ENCODE measurements at places on chromosomes 12 and 14.

- no peak for DNase-seq
These were observed 107.4 kb upstream of the MED13L start for GRCh38 chr12:116384691-116385485.

GRCh38 chr14:52023518-52023917 lies 34.2 kb downstream of the RTRAF start:
- no peak for DNase-seq

- DNase-seq = no peak
These were observed 117.6 kb downstream of the SLC25A47 start for GRCh38 chr14:100440758-100441203.

- no peak for DNase-seq
These were observed 2.0 kb upstream of the WSCD2 start for GRCh38 chr12:108126990-108127501.

DNA sequence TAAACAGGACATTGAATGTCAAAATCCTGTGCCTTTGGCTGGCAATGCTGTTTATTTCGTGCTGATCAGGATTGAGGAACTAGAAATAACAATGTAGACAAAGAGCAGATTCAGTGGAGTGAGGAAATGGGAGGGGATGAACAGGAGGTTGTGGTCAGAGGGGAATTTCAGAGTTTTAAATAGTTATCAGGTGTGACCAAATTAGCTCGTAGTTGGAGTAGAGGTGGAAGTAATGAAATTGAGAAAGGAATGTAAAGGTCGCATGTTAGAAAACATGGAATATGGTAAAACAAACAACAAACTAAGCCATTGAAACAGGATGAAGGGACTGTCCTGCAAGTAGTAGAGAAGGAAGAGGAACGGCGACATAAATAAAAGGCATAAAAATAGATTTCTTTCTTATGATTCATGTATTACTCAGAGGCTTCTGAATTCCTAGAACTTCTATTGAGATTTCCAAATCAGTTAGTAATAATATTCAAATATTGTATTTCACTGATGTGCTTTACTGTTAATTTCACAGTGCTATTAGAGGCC lies 9.5 kb upstream of the SAV1 start:
- no peak for DNase-seq

GRCh38 chr14:69580009-69580577 lies 5.4 kb upstream of the CCDC177 start:
- DNase-seq = no peak

DNA sequence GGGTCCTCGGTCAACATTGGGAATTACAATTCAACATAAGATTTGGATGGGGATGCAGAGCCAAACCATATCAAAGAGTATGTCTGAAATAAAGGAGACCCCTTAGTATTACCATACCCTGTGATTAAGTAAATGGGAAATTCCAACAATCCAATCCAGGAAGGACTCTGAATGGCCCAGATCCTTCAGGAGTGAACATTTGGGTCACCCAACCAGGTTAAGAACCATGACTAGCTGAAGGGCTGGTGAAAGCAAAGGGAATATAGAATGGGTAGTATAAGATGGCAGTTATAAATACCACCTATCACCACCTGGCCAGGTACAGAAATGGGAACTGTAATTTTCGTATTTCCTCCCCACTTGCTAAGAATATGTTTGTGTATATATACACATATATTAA lies 114.4 kb upstream of the CCDC196 start:
- DNase-seq = no peak

DNA sequence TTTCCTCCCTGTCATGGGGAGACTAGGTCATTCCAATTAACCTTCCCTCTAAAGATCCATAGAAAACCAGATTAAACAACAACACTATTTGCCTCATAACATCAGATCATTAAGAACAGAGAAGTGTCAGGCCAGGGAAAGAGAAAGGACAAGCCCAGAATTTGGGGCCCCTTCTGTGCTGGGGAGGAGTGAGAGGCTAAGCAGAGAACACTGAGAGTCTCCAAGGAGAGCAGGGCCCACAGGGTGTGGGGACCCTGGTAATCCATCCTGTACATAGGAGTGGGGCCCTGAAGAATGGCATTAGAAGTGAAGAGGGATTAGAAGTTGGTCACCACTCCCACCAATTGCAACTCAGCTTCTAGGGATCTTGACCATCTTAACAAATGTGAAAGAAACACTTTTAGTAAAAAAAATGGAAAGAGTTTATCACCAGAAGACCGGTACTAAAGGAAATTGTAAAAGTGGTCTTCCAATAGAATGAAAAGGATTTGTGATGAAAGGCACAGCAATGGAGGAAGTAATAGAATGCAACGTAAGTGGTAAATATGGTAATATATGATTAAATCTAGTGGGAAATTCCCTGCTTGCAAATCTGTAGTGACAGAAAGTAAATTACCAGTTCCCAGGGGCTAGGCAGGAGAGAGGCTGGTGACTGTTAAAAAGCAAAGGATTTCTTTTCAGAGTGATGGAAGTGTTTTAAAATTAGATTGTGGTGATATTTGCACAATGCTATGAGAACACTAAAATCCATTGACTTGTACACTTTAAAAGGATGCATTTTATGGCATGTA lies 14.0 kb upstream of the TMTC1 start:
- no peak for DNase-seq

GRCh38 chr12:63764481-63764880 lies 15.2 kb upstream of the RXYLT1 start:
- no peak for DNase-seq

DNA sequence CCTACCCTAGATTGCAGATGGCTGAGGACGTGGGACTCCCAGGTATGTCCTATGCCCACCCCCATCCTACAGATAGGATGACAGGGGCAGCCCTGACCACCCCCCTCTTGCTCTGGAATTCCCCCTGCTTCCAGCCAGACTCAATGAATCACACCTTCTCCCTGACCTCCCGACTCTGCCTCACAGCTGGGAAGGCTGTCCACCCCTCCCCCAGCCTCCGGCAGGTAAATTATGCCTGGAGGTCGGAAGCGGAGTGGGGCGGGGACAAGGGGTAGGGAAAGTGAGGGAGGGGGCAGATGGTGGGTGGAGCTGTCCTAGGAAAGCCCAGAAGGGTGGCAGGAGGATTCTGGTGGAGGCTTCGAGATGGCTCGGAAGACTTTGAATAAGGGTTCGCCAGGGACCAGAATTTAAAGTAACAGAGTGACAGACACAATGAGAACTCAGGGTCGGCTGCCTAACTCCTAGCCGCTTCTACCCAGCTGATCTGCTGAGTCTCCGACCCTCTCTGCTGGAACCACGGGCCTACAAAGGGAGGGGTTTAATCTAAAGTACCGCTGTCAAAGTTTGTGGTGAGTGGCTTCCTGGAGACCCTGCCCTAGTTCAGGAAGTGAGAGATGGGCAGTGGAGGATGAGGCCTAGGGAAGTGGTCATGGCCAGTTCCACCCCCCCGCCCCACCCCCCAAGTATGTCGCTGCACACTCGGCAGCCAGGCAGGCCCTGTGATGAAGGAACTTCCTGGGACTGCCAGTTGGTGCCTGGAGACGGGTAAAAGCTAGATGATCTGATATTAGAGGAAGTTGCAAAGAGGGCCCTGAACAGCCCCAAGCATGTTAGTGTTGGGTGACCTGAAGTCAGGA lies 4.2 kb downstream of the PLEKHG3 start:
- no peak for DNase-seq

- DNase-seq = no peak
These were observed 10.0 kb downstream of the FBXO33 start for GRCh38 chr14:39422243-39422642.

GRCh38 chr14:53412819-53413675 lies 259.9 kb upstream of the DDHD1 start:
- no peak for DNase-seq

- DNase-seq = no peak
These were observed 446.4 kb downstream of the EGLN3 start for GRCh38 chr14:33504246-33505099.

DNA sequence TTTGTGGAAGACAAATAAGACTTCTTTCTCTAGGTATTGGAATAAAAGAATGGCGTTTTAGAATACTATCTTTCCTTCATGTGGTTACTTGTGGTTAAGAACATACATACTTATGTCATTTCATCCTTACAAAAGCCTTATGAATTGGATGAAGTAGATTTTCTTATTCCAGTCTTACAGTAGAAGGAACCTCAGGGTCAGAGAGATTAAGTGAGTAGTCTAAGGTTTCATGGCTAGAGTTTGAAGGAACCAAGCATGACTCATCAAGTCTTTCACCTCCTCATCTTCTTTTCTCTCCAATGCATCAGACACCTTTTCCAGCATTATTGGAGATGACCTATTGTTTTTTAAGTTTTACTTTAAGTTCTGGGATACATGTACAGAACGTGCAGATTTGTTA lies 92.9 kb upstream of the NEDD1 start:
- DNase-seq = no peak

DNA sequence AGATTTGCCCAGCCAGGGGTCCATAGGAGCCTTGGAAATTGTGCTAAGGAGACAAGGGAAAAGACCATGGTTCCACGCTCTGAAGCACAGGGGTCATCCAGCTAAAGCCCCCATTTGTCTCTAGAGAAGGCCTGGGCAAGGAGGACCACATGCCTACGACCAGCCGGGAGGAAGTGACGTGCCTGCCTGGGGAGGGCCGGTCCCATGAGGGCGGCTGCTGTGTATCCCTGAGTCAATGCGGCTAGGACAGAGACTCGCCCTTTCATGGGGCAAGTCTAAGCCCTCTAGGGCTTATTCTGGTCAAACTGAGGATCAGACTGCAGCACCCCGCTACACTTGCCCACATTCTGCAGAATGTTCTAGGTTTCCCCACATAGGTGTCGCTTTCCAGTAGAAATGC lies 20.6 kb upstream of the RIN3 start:
- no peak for DNase-seq

GRCh38 chr12:19994968-19995367 lies 373.4 kb upstream of the PDE3A start:
- DNase-seq = no peak

DNA sequence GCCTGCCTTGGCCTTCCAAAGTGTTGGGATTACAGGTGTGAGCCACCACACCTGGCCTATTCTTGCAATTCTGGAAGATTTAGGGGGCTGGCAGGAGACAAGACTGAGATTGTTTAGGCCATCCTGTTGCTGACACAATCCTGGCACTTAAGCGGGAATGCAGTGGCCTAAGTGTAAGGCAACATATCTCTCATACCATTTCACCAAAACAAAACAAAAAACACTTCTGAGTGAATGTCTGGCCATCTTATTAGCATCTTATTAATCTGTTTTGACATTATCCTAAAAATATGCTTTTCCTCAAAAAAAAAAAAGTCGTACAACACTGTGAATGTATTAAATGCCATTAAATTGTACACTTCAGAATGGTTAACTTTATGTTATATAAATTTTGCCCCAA lies 67.6 kb downstream of the DENND5B start:
- no peak for DNase-seq

- no peak for DNase-seq
These were observed 21.2 kb upstream of the FOXJ2 start for GRCh38 chr12:8011331-8011730.

DNA sequence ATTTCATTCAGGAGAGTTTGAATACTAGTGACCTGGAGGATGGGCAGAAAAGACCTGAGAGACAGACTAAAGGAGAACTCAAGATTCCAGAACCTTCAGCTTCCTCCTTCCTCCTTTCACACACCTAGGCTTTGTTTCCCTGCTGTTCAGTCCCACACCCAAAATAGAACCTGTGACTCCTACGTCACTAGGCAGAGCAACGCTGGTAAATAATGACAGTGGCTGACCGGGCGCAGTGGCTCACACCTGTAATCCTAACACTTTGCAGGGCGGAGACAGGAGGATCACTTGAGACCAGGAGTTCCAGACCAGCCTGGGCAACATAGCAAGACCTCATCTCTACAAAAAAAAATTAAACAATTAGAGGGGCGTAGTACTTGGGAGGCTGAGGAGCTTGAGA lies 166.4 kb upstream of the FKBP4 start:
- no peak for DNase-seq

DNA sequence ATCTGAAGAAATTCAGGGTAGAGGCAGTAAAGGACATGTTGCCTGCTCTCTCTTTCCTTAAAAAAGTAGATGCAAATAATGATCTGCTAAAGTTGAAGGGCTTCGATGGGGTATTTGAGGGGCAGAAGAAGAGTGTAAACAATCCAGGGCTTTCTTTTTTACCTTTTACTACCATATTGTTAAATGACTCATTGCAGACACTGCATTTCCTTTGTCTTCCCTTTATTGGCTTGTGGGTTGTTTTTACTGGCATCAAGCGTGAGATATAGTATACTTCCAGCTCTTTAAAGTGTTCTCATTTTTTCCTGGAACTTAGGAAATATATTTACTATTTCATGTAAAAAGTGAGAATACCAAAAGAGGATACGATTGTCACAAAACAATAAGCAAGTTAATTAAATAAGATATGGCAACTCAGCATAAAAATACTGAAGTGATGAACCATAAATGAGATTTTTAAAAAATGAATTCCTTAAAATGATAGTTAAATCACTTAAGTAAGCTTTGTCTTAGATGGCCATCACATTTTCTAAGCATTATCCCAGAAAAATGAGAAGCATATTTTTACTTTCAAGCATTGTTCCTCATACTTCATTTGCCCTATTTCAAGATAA lies 72.3 kb upstream of the KRAS start:
- DNase-seq = no peak

GRCh38 chr12:10291030-10291429 lies 16.6 kb upstream of the KLRD1 start:
- no peak for DNase-seq

DNA sequence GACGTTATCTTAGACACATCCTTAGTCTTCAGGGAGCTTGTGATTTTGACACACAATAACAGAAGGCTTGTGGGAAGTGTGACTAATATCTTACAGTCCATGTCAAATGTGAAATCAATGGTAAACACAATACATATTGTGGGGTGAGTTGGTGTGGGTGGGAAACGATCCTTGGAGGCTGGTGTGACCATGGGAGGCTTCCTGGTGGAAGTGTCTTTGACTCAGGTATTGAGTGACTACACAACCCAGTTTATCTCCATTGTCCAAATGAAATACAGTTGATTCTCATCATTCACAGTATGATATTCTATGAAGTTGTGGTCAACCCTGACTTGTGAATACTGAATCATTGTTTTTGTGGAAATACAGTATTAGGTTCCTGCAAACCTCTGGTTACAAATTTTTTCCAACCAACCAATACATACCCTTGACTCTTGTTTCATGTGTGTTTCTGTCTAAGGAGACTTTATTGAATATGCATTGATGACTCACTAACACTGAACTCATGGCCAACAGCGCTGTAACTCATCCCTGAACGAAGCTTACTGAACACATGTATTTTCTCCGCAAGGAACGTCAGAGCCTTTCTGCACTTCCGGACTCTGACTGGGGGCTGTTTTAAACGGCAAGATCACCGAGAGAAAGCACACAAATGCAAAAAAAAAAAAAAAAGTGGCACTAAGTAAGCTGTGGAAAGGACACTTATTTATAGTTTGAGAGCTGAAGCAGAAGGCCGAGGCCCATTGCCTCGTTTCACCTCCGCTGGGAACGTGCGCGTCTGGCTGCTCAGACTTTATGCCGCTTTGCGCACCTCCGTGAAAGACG lies 59.0 kb downstream of the CLMN start:
- peak; percentile 70 for DNase-seq

Data from activated CD4-positive, alpha-beta T cell treated with anti-CD3 and anti-CD28 coated beads, Interleukin-2, amount 50 U/mL, for 48 hours (primary cell).